ENCODE measurements at places on chromosomes 4 and X.

GRCh38 chrX:42797651-42798269 is 19.8 kb upstream of the PPP1R2C start:
- DNase-seq, result no peak

GRCh38 chrX:100379388-100379986 is 30.6 kb downstream of the PCDH19 start:
- no peak for DNase-seq

- DNase-seq, result no peak
Measured at GRCh38 chrX:13165266-13166189, 121.1 kb upstream of the FAM9C start.

GRCh38 chr4:134735901-134736300 is 534.3 kb upstream of the PABPC4L start:
- DNase-seq, result no peak

- DNase-seq, result peak; percentile 6
Measured at GRCh38 chr4:110195561-110196205, 2.7 kb downstream of the ELOVL6 start.

All from stimulated activated CD4-positive, alpha-beta T cell treated with anti-CD3 and anti-CD28 coated beads, Interleukin-1b, Interleukin-23, amount 100 ng/mL, for 48 hours (primary cell).